ENCODE measurements at places on chromosomes 7 and 10.
A peak's percentile ranks its signal among the peaks of the same experiment; 100 is the strongest.

DNA sequence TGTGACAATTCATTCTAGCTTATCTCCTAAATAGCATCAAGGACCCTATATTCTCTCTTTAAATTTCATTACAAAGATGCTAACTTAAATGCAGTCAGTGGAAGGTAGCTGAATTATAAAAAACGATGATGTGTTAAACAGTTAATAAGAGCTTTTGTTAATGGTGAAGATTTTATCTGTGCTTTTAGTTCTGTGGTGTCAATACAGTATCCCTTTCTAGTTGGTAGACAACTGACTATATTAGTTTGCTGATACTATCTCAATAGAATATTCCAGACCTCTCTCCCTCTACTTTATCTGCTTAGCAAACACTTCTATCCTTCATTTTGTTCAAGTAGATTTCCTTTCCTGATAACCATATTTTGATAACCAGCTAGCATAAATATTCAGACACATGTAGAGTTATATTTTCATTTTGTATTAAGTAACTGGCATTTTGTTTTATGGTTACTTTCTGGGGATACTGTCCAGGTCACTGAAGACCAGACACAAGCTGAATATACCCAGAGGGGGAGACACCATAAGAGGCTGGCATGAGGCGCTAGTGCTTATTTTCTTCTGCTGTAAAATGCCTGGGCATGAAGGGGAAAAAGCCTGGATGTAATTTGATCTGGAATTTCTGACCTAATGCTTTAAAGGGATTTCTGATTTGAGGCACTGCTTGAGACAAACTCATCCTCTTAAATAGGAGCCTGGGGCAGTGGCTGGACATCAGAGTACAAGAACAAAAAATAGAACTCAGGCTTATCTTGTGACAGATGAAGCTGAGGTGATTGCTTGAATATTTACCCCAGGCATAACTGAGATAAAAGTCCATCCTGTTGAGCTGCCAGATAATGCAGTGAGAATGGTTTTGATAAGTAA, 197.5 kb downstream of the MALRD1 start:
- DNase-seq = no peak

GRCh38 chr7:20598459-20599309, 16.8 kb upstream of the ABCB5 start:
- DNase-seq = peak; percentile 91

DNA sequence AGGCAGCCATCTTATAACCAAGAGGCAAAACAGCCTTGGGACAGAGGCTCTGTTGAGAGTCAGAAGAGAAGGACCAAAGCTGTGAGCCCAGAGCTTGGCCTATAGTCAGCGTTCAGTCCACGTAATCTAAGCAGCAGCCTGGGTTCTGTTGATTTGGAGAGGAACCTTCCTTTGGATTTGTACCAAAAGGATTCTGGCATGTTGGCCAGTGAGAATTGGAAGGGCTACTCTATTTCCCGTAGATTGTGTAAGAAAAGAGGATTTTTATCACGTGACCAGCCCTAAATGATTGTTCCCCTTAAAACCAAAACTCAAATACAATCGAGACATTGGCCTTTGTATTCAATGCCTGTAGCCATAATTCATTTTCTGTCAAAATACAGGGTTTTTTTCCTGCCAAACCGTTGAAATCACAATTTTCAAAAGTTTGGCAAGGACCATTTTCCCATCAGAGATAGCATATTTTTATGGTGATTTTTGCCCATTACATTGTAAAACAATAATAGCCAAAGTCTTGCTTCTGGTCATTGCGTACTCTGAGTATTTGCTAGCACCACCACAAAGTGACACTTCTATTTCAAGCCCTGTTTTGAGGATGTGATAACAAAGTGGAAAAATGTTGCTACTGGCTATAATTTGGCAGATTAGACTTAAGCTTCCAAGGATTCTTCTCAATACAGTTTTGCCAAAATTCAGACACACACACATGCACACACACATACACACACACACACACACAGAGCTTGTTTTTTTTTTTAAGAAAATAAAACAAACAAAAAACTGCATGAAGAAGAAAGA, 23.1 kb upstream of the BMPER start:
- DNase-seq = no peak

- DNase-seq = peak; percentile 30
These were observed at the start of gene ZNF239 for GRCh38 chr10:43574001-43574892. TSS of gene ZNF239 (minus strand) at chr10:43574616. CDS start at chr10:43558079, 16,537 bp downstream.

DNA sequence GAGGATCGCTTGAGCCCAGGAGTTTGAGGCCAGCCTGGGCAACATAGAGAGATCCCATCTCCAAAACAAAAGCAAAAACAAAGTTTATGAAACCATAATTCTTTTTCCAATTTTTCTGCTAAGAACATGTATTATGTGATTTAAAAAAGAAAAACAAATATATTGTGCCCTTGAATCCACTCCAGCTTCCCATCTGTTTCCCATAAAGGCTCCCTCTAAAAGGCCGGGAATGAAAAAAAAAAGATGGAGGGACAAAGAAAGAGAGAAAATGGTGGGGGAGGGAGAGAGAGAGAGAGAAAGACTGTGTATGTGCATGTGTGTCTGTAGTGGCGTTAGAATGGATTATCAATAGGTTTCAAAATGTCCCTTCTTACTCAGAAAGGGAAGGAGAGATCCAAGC, 20.5 kb upstream of the GSDME start:
- DNase-seq = no peak

DNA sequence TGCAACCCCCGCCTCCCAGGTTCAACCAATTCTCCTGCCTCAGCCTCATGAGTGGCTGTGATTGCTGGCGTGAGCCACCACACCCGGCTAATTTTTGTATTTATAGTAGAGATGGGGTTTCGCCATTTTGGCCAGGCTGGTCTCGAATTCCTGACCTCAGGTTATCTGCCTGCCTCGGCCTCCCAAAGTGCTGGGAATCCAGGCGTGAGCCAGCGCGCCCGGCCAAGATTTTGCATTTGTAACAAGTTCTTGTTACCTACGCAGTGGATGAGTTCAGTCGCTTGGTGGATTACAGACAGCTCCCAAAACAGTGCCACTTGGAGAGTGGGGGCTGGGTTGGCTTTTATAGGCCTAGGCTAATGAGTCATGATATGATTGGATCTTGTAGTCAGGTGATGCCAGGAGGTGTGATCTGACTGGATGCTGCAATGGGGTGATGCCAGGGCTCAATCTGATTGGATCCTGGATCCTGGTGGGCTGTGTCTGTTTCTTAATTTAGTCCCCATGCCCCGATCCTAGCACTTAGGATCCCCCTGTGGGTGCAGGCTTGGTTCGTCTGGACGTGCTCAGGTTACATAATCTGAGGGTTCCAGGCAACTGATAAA, 20.3 kb downstream of the SBDS start:
- peak; percentile 21 for DNase-seq

All from SK-MEL-5 (cell line).